ENCODE measurements at places on chromosomes 6 and 20.

DNA sequence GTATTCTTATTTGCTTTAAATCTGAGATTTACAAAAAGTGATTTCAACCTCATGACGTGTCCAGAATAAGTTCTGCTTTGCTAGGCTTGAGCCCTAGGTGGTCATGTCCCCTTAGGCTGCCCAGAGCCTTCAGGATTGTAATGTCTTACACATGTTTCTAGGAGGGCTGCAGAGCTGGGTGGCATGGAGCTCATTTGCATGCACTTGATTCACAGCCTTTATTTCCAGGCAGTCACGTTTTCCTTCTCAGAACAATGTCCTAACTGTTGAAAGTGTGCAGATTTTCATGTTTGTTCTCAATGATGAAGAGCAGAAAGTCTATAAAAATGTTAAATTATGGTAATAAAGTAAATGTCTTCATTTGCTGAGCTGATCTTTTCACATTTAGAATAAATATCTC is 448.6 kb upstream of the SOX4 start:
- ATAC-seq, result no peak

DNA sequence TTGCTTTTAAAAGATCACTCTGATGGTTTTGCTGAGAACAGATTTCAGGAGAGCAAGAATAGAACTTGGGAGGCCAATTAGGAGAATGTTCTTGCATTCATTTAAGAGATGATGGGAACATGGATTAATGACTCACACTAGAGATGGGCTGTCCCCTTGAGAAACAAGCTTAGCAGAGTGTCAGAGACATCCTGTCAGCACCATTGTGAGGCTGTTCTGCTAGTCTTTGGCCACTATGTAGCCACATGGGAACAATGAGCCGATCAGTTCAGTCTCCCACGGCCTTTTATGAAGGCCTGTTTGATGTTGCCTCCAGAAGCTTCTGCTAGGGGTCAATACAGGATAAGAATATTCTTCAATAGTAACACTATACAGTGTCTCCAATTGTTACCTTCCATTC is 113.0 kb upstream of the EYA4 start:
- ATAC-seq, result no peak

DNA sequence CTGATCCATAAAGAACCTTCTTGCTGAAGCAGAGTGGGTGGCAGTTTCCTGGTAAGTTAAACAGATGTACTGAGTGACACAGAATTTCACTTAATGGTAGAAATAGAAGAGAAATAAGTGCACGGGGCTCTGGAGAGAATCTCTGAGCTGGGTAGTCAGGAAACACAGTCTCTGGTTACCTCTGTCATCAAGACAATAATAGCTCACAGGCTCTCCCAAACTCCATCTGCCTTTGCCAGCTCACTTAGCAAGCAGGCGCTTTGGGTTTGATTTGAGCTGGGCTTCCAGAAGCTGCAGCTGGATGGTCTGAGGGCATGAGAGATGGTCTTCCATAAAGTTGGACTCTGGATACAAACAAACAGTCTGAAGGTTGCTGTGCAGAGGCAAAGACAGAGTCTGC is 39.6 kb upstream of the PRSS35 start:
- no peak for ATAC-seq

- no peak for ATAC-seq
Observed at GRCh38 chr6:7500752-7501282, 40.7 kb upstream of the DSP start.

DNA sequence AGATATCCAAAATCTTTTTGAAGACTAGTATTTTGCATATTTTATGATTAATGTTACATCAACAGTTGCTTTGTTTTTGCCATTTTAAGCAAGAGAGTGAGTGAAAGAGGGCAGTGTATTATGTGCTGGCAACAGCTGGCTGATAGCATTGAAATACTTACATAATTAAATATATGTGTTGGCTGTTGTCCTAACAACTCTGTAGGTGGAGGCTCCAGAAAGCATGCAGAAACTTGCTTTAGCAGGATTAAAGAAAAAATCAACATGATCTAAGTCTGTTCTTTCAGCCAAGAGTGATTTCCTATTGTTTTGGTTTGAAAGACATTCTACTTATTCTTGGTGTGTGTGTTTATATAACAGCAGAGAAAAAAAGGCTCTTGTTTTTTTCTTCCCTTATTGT is 127.5 kb downstream of the CDKAL1 start:
- ATAC-seq, result no peak

- no peak for ATAC-seq
Observed at GRCh38 chr6:165689699-165690098, 26.7 kb upstream of the PDE10A start.

GRCh38 chr6:165274611-165275010 is 34.8 kb downstream of the C6orf118 start:
- no peak for ATAC-seq
